ENCODE measurements at places on chromosomes 1 and 21.

GRCh38 chr1:11501491-11501897, 22.5 kb downstream of the DISP3 start:
- DNase-seq = no peak

DNA sequence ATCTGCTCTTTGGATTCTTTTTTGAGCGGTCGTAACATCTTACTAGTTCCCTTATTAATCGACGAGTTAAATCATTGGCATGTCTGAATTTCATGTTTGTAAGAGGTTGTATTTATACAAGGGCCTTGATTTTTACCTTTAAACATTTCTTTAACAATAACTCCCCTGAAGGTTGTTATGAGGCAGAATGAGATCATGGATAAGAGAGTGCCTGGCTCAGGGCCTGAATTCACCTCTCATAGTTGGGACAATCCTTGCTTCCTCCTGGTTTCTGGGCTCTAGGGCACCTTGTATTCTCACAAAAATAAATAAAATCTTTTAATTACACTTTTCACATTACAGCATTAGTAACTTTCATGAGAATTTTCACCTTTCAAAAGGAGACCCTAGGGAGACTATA, 55.4 kb downstream of the MDM4 start:
- no peak for DNase-seq

DNA sequence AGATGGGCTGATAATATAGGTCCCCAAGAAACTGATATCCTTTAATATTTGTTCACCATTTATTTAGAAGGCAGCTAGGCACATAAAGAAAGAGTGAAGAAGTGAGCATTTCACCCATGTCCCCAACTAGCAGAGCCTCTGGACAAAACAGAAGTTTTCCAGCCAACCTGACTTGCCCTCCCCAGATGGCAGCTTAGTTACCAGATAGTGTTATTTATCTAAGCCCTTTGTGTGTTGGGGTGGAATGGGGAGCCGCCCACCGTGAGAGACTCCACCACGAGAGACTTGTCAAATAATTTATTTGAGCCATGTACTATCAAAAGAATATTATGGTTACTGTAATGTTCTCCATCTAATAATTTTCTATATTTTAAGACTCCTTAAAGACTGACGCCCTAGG, 54.9 kb upstream of the C1orf198 start:
- no peak for DNase-seq

DNA sequence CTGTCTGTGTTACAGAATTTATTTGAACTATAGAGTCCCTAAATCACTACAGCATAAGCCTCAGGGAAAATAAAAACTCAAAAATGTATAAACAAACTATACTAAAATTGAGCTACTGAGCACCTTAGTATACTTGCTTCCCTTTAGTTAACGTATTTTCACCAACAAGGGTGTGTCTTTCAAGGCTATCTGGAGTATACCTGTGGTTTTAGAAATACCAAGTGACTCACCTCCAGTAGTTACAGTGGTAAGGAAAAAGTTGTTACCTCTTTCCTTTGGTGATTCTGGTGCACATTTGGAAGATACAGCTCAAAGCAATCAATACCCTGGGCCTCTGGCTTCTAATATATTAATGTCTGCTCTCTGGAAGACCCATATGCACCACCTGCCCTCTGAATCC, 68.0 kb upstream of the C1orf105 start:
- DNase-seq = peak; percentile 55

DNA sequence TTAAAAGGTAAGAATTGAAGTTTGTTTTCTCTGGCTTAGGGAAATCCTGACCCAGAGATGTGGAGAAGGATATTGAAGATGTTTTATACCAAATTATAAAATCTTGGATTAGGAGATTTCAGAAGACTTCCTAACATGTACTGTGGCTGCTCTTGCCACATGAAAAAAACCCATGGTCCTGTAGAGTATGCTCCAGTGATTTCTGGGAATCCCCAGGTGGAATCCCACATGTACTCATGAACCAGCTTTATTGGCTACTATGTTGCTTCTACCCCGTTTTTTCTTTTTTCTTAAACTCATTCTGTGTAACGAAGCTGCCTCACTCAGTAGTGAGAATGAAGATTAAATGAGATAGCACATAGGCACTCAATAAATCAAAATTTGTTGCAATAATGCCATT, 132.7 kb upstream of the SGIP1 start:
- no peak for DNase-seq

- DNase-seq = no peak
These were observed 88.0 kb upstream of the F3 start for GRCh38 chr1:94629259-94630181.

GRCh38 chr1:243487649-243488227, 231.9 kb downstream of the SDCCAG8 start:
- no peak for DNase-seq

DNA sequence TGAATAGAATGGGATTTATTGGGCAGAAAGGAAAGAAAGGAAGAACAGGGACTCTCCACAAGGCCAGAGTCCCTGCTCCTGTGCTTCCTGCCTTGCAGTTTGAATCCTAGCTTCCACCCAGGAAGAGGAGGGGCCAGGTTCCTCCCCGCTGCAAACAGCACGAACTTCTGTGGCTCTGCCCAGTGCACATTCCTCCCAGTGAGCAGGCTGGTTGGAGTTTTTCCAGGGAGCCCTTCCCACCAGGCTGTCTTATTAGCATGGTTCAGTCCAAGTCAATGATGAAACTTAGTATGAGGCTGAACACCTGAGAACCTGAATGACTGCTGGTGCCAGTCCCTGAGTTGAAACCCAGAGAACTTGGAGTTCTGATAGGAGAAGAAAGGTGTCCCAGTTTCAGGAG, 247.2 kb downstream of the DUSP10 start:
- DNase-seq = no peak

DNA sequence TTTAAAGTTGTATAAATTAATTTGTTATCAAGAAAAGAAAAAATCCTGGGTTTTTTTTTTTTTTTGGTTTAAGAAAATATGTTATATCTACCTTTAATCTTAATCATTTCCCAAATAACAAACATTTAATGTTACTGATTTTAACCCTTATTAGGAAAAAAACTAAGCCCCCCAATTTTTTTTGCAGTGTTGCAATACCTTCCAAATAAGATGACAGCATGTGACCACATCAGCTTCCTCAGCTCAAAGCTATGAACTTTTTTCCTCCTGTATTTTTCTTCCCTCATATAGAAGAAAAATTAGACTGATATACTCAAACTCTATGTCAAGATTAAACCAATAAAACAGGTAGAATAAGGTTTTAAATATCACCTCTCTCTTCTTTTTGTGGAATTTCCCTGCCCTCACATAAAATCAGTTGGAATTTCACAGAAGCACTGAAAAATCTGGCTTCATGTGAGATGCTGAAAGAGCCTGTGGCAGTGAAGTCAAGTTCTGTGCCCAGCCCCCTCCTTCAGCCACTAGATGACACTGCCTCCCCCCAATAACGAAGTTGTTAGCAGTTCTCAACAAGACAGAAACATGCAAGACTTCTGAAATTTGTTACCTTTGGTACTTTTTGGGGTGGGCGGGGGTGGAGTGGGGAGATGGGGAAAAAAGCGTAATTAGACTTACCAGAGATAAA, 9.6 kb upstream of the SMYD2 start:
- no peak for DNase-seq

DNA sequence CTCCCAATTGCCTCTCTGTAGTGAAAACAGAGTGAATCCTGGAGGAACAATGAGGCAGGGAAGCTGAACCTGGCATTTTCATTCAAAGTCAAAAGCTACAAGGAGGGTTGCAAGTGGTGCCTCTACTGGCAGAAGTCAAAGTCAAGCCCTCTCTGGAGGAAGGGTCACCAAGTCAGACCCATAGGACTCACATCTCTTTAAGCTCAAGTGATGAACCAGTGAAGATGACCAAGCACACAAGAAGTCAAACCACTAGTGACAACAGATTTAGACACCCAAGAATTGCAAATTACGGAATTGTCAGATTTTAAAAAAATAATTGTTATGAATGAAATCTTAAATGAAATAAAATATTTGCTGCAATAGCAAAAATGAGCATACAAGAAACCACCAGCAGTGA, 81.1 kb upstream of the ATP1B1 start:
- no peak for DNase-seq

DNA sequence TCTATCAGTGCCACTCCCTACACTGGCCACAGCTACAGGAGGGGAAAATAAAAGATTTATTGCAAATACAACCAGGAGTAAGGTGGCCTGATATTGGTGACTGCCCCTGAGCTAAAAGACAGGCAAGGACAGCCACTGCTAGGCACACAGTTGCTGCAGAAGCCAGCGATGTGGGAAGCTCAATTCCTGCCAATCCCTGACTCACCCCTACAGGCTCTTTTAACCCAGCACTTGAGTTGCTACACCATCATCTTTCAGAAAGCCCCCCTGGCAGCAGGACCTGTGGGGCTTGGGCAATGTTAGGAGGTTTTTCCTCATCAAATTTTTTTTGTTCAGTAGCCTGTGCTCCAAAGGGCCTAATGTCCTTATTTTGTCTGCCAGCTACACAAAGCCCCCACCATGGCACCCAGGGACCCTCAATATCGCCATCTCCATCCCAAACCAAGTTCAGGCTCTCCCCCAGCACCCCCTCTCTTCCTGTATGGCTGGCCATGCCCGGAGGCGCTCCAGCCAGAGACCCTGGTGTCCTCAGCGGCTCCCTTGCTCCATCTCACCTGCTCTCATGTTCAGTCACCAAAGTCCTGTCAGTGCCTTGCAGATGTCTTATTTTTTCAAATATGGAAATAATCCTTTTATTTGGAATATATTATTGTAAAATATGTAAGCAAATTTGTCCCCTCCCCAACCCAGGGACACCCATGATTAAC, 13.4 kb downstream of the CLEC20A start:
- no peak for DNase-seq

- no peak for DNase-seq
These were observed 84.2 kb downstream of the LACTBL1 start for GRCh38 chr1:22888320-22889075.

- DNase-seq = no peak
These were observed 43.6 kb upstream of the A3GALT2 start for GRCh38 chr1:33364565-33364918.

- no peak for DNase-seq
These were observed 10.5 kb downstream of the OTUD3 start for GRCh38 chr1:19892628-19893168.

- no peak for DNase-seq
These were observed 62.5 kb upstream of the BARHL2 start for GRCh38 chr1:90779573-90779972.

Data from activated CD4-positive, alpha-beta T cell treated with anti-CD3 and anti-CD28 coated beads, Interleukin-2, amount 50 U/mL, for 16 hours (primary cell).